ENCODE measurements at places on chromosomes 7 and 10. TPM values are rescaled to one million over a fixed set of nuclear protein-coding genes. Genes with fewer than 3 reads are reported as not detected.

GIGYF1 gene
- 12.7 TPM for total RNA-seq

PRPS1L1 gene
- total RNA-seq, result not detected

GRCh38 chr10:78389419-78389818, 355.8 kb downstream of the RPS24 start:
- no peaks in the 10 kb centered on the region for H3K36me3 ChIP-seq
- DNase-seq, result no peak
- no peak overlapping the region for H3K4me3 ChIP-seq
- no peaks in the 10 kb centered on the region for H3K27me3 ChIP-seq

GPR26 gene
- total RNA-seq, result not detected

- H3K36me3 ChIP-seq, result no peaks in the 10 kb centered on the region
- H3K4me3 ChIP-seq, result no peak overlapping the region
- DNase-seq, result no peak
- no peaks in the 10 kb centered on the region for H3K4me1 ChIP-seq
These were observed 160.9 kb downstream of the OAT start for GRCh38 chr10:124257781-124258180.
